ENCODE measurements at places on chromosomes 11 and 22.

GRCh38 chr11:28054821-28055220 is 53.1 kb downstream of the KIF18A start:
- H3K4me3 ChIP-seq, result no peak overlapping the region
- DNase-seq, result no peak
- H3K27ac ChIP-seq, result no peak overlapping the region

DNA sequence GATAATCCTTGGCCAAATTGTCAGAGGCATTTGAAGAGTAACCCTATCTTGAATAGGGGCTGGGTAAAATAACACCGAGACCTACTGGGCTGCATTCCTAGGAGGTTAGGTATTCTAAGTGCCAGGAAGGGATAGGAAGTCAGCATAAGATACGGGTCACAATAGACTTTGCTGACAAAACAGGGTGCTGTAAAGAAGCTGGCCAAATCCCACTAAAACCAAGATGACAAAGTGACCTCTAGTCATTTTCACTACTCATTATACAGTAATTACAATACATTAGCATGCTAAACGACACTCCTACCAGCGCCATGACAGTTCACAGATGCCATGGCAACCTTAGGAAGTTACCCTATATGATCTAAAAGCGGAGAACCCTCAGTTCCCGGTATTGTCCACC is 964 bp upstream of the REXO2 start:
- no peak overlapping the region for H3K27ac ChIP-seq
- no peaks in the 10 kb centered on the region for H3K36me3 ChIP-seq
- no peak overlapping the region for H3K4me3 ChIP-seq
- no peaks in the 10 kb centered on the region for H3K27me3 ChIP-seq
- DNase-seq, result no peak
- peaks cover 15% of the 10 kb centered on the region for H3K4me1 ChIP-seq

DNA sequence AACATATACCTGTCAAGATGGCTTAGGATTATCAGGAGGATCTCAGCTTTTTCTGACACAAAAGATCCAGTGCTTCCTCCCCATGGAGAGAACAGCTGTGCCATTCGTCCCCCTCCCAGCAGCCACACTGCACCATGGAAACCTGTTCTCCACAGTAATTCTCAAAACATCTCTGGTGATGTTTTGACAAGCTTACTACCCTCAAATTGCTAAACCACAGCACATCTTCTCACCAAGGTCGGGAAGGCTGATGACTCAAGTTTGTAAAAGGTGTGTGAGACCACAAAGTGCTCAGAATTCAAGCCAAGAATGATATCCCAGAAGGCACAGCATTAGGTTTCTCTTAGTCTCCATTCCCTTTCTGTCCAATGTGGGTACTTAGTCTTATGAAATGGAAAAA is 3.9 kb upstream of the RAB38 start:
- no peaks in the 10 kb centered on the region for H3K36me3 ChIP-seq
- no peak overlapping the region for H3K4me3 ChIP-seq
- no peak overlapping the region for H3K27ac ChIP-seq
- no peaks in the 10 kb centered on the region for H3K27me3 ChIP-seq
- H3K4me1 ChIP-seq, result peaks cover 30% of the 10 kb centered on the region
- no peak for DNase-seq

DNA sequence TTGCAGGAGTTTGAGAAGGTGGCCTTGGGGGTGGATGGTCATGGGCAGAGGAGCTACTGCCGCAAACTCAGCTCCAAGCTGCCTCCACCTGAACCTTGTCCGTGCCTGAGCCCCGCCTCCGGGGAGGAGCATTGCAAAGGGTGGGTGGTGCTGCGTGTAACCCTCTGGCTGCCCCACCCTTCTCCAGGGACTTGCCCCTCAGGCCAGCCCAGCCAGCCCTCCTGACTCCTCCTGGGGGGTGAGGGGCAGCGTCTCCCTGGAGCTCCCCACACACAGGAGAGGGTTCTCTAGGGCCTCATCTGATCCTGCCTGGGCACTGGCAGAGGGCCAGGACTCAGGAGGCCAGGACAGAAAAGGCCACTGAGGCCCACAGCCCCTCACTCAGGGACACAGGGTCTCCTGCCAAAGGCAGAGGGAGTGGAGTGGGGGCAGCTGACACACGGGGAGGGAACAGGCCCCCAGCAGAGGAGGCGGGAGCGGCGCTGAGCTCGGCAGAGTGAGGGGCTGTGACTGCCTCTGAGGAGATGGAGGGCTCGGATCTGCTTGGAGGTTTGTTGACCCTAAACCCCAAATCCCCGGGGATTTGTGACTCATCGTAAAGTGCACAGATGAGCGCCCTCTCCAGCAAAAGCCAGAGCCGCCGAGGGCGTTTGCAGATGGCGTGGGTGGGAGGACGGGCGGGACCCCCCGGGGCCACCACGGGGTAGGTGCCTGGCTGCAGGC is 12.8 kb downstream of the BRSK2 start:
- H3K27me3 ChIP-seq, result peaks cover 5% of the 10 kb centered on the region
- no peaks in the 10 kb centered on the region for H3K36me3 ChIP-seq
- peaks cover 2% of the 10 kb centered on the region for H3K4me1 ChIP-seq

GRCh38 chr22:39717099-39717498 is 146.5 kb downstream of the CACNA1I start:
- no peak overlapping the region for H3K4me3 ChIP-seq
- H3K27ac ChIP-seq, result no peak overlapping the region
- DNase-seq, result no peak
- H3K36me3 ChIP-seq, result no peaks in the 10 kb centered on the region

DNA sequence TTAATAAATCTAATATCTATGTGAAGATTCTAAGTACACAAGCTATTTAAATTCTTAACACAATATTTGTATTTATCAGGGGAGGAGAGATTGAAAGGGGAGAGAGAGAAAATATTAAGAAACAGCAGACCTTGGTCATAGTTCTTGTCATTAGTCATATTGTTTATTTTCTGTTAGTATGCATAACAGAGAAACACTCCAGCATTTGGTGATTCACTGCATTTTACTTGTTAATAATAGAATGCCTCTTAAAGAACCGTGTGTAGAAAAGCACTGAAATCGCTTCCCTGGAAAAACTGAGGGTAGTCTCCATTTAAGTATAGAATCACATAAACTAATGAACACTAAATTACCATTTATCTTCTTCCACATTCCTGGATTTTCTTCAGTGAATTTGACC is 122.7 kb upstream of the TRPC6 start:
- H3K36me3 ChIP-seq, result no peaks in the 10 kb centered on the region
- no peaks in the 10 kb centered on the region for H3K4me1 ChIP-seq
- H3K27me3 ChIP-seq, result no peaks in the 10 kb centered on the region
- DNase-seq, result no peak
- no peak overlapping the region for H3K27ac ChIP-seq

- H3K27ac ChIP-seq, result no peak overlapping the region
- DNase-seq, result no peak
- no peaks in the 10 kb centered on the region for H3K27me3 ChIP-seq
- H3K36me3 ChIP-seq, result no peaks in the 10 kb centered on the region
- no peaks in the 10 kb centered on the region for H3K4me1 ChIP-seq
These were observed 489.5 kb downstream of the DLG2 start for GRCh38 chr11:85137597-85137996.

DNA sequence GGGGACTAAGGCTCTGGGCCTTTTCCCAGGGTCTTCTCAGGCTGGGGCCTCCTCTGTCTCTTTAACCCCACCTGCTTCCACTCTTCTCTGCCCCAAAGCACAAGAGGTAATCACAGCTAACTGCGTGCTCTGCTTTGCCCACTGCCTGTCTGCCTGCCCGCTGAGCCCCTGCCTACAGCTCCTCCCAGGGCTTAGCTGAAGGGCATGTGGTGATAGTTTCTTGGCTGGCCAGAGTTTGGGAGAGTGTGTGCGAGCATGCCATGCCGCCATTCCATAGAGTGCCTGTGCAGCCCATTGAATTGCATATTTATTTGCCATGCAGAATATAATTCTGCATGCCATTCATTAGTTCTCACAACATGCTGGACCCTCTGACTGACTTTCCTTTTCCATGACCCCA is 32.5 kb downstream of the PHLDB1 start:
- H3K36me3 ChIP-seq, result no peaks in the 10 kb centered on the region
- no peak for DNase-seq
- H3K4me3 ChIP-seq, result no peak overlapping the region
- H3K27ac ChIP-seq, result no peak overlapping the region
- H3K4me1 ChIP-seq, result no peaks in the 10 kb centered on the region

GRCh38 chr22:39490135-39490798 is 11.8 kb upstream of the MIEF1 start:
- no peak overlapping the region for H3K27ac ChIP-seq
- DNase-seq, result peak; percentile 91
- no peak overlapping the region for H3K4me3 ChIP-seq
- H3K4me1 ChIP-seq, result peaks cover 5% of the 10 kb centered on the region
- H3K27me3 ChIP-seq, result no peaks in the 10 kb centered on the region

DNA sequence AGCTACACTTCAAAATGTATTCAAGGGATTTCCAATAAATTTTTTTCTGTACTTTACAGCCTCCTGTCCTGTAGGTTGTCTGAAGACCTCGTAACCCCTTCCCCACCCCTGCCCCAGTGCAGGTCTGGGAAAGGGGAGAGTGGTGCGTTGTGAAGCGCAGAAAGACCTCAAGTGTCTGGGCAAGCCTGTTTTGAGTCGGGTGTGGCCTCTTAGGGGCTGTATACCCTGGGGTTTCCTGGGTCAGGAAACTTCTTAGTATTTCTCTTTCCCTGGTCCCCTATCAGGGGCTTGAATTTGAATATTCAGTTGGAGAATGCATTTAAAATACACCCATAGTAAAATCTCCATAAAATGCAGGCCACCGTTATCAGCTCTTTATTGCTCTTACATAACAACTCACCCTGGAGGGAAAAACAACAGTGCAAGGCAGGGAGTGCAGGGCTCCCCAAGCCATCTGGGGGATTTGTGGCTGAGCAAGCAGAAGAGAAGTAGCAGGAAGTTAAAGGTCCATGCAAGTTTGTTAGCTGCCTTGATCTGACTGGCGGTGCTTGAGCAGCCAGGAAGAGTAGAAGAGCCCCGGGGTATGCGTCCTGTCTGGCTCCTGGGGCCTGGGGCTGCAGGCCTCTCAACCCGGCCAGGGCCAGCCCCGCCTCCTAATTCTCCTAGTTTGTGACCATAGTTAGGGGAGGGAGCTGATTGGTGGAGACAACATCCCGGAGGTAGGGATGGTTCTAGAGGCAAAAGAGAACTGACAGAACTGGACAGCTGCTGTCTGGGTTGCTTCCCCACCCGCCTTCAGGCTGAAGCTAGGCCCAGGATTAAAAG is 25.7 kb downstream of the ARHGAP1 start:
- H3K27me3 ChIP-seq, result no peaks in the 10 kb centered on the region
- no peak overlapping the region for H3K4me3 ChIP-seq
- H3K36me3 ChIP-seq, result peaks cover 8% of the 10 kb centered on the region
- H3K27ac ChIP-seq, result no peak overlapping the region
- H3K4me1 ChIP-seq, result peaks cover 26% of the 10 kb centered on the region

DNA sequence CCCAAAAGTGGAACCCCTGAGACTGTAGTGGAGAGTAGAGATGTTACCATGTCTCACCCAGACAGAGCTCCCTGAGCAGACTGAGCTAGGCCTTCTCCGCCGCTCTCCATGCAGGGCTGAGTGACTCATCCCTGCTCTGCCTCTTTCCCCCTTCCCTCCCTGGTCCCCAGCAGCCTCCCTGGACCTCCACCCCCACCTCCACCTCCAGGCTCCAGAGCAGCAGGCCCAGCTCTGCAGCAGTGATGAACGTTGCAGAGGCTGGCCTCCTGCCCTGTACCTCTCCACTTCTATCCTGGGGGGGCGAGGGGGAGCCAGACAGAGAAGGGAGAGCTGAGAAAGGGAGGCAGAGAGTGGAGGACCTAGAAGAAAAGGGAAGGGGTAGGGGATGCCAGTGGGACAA is 19.3 kb upstream of the ARAP1 start:
- no peak overlapping the region for H3K4me3 ChIP-seq
- peaks cover 2% of the 10 kb centered on the region for H3K4me1 ChIP-seq
- no peak overlapping the region for H3K27ac ChIP-seq
- H3K36me3 ChIP-seq, result no peaks in the 10 kb centered on the region
- no peaks in the 10 kb centered on the region for H3K27me3 ChIP-seq
- DNase-seq, result no peak

DNA sequence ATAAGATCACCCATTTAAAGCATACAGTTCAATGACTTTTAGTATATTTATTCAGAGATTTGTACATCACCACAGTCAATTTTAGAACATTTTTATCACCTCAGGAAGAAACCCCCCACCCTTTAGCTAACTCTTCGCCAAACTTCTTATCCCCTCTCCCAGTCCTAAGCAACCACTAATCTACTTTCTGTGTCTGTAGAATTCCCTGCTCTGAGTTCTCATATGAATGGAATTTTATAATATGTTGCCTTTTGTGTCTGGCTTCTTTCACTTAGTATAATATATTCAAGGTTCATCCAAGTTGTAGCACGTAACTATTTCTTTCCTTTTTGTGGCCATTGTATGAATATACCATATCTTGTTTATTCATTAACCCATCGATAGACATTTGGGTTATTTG is 3.6 kb downstream of the ANKRD13D start:
- no peaks in the 10 kb centered on the region for H3K27me3 ChIP-seq
- no peak overlapping the region for H3K4me3 ChIP-seq
- no peak overlapping the region for H3K27ac ChIP-seq

DNA sequence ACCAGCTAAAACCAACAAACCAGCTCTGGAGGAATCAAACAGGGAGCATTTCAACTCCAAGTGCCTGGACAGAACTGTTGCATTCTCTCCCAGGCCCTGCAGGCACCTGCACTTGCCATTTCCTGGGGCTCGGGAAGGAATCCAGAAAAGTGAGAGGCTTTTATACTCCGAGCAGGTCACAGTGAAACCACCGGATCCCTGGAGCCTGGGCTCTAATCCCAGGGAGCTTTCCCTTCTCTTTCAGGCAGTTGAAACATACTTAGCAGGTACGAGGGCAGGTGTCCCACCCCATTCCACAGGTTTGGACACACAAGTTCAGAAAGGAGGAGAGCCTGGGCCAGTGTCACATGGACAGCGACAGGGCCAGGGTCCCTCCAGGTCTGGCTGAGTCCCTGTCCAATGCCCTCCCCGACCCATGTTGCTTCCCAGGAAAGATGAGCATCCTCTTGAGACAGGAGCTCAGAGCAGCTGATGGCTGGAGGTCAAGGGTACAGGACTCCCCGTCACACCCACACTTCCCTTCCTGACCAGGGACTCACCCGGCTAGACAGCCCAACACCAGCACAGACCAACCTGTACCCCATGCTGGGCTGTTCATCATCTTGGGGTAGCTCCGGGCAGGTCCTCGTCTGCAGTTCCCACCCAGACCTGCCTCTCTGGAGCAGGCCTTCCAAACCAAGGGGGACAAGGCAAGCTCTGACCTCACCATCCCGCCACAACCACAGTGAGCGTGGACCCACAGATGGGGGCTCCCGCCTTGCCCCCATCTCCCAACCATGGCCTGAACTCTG is 49.9 kb upstream of the CD5 start:
- H3K27ac ChIP-seq, result no peak overlapping the region
- no peak overlapping the region for H3K4me3 ChIP-seq
- no peaks in the 10 kb centered on the region for H3K36me3 ChIP-seq
- H3K27me3 ChIP-seq, result no peaks in the 10 kb centered on the region

- no peak overlapping the region for H3K27ac ChIP-seq
- H3K36me3 ChIP-seq, result no peaks in the 10 kb centered on the region
- no peaks in the 10 kb centered on the region for H3K4me1 ChIP-seq
- no peaks in the 10 kb centered on the region for H3K27me3 ChIP-seq
These were observed 1166.6 kb downstream of the BRD1 start for GRCh38 chr22:48660790-48661740.

Measured in common myeloid progenitor, CD34-positive (primary cell).